Motor neuron (in vitro differentiated cells): ENCODE measurements at places on chromosomes 6 and 20. TPM values are rescaled to one million over a fixed set of nuclear protein-coding genes. Genes with fewer than 3 reads are reported as not detected.
A peak's percentile ranks its signal among the peaks of the same experiment; 100 is the strongest.

- no peak for ATAC-seq
Observed at GRCh38 chr6:158047127-158047518, 65.5 kb downstream of the SYNJ2 start.

SIRPB1 gene
- total RNA-seq = 0.05 and 0.31 TPM in 2 replicates

C20orf204 gene
- total RNA-seq = 2.4 and 2.7 TPM in 2 replicates

- ATAC-seq = no peak
Observed at GRCh38 chr20:42895020-42895419, 294.7 kb downstream of the PTPRT start.

TAGAP gene
- 0.14 and 0.19 TPM in 2 replicates for total RNA-seq

- no peak for ATAC-seq
Observed at GRCh38 chr6:143621876-143622605, 55.7 kb upstream of the PHACTR2 start.

DNA sequence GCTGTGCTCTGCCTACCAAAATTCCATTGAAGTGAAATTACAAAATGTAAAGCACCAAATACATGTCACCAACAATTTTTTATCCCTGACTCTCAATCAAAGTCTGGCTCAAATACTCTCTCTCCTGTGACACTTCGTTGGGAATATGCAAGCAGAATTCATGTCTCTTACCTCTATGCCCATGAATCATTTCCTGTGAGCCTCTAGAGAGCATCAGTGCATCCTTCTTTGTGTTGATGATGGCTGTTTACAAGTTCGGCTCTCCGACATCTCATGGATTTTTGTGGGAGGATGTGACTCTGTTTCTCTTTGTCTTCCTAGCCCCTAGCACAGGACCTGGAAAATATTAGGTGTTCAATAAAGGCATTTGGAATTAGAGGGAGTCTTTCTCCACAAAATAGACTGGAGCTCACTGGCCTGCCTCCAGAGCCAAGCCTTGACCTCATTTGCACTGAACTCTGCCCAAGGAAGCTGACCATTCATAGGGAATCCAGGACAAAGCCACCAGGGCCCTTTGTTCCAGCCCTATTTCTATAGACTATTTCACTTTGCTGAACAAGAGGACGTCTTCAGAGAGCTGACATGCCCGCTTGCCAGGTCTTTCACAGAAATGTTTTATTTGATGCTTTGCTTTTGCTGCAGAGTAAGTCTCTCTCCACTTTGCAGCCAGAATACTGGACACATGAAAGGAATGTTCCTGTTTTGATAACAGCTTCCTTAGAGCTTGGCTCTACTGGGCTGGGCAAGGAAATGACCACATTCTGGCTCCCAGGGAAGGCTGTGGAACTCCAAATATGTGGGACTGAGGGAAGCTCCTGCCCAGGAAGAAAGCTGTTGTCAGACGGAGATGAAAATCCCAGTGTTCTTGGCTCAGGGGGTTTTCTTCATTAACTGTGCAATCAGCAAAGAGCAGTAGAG lies 194.5 kb upstream of the CDYL start:
- peak; percentile 26 for ATAC-seq

DNA sequence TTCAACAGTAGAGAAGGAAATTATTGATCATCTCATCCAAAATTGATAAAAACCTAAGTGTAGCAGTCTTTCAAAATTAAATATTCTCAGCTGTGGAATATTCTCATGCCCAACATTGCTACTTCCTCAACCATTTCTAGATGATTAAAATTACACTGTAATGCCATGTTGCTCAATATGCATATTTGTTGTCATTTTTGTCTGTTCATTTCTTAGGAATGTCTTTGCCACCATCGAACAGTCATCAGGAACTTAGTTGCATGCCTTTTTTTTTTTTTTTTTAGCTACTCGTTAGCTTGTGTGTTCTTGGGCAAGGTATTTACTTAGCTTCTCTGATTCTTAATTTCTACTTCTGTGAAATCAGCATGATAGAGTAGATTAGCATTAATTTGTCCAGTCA lies 188.6 kb downstream of the DTNBP1 start:
- ATAC-seq = no peak

DNA sequence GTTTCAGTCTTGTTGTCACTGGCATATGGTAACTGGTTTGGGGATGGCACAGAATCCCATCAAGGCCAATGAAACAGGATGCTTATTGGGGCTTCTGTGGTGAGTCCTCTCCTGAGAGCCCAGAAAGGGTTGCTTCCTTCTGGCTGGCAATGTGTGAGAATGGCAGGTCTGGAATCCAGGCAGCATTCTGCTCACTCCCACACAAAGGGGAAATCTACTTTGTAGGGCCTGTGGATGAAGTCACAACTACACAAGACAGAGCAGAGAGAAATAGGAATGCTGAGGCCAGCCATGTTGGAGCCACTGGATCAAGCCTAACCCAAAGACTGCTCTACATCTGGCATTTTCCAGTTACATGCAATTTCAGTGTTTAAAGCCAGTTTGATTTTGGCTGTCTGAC lies 15.7 kb downstream of the PLAGL2 start:
- ATAC-seq = no peak

DNA sequence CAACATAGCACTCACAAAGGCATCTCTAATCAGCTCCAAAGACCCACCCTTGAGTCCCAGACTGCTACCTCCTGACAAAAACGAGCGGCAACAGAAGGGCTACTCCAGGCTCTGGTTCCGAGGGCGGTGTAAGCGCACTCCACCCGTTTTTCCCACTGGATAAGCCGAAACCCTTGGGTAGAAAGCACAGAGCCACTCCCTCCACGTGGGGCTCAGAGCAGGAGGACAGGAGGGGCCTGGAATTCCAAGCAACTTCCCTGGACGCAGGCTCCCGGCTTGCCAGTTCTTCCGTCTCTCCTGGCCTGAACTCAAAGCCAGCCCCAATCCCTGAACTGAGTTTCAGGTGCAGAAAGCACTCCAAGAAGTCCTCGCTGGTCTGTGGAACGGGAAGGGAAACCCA lies 7.4 kb downstream of the GMEB2 start:
- ATAC-seq = no peak

DNA sequence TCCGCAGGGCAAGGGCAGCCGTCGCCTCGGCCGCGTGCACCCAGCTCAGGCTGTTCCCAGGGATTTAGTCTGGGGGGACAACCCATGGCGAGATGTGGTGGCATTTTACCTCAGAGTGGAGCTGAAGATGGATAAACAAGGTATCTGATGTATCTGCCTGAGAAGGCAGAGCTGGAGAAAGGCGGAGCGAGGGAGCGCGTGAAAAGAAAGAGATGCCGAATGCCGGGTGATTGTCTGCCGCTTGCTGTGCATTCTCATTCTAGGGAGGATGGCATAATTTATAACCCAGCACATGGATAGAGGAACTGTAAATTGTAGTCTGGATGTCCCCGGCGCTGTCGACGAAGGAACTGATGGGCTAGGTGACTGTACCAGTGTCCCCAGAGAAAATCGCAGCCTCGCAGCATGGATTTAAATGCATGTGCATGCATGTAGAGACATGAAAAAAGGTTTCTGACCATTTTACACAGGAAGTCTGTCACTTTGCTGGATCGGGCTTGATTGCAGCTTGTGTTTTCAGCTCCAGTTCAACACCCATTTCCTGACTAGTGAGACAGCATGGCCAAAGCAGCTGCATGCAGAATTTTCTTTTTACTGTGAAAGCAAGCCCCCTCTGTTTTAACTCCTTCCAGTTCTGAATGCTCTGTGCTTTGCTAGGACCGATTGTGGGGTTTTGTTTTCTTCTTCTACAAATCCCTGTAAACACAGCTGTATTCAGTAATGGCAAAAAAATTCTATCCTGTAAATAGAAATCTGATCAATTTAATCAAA lies 149.7 kb downstream of the PRL start:
- no peak for ATAC-seq

ATAT1 gene
- 14.6 and 19.2 TPM in 2 replicates for total RNA-seq

- peak; percentile 58 for ATAC-seq
Observed at GRCh38 chr20:37229357-37229756, 32.3 kb downstream of the GHRH start.

DNA sequence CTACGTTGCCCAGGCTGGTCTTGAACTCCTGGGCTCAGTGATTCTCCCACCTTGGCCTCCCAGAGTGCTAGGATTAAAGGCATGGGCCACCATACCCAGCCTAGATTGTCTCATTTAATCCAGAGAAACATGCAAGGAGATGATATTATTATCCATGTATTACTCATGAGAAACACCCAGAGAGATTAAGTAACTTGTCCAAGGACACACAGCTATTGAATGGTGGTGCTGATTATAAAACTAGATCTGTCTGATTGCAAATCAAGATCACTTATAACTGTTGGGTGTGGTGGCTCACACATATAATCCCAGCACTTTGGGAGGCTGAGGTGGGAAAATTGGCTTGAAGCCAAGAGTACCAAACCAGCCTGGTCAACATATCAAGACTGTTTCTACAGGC lies 94.4 kb upstream of the ZNF217 start:
- ATAC-seq = no peak

GRCh38 chr6:168282985-168283685 lies 36.4 kb downstream of the DACT2 start:
- ATAC-seq = no peak

SNAI1 gene
- total RNA-seq = 3.0 and 4.0 TPM in 2 replicates

GRCh38 chr6:20706238-20706938 lies 172.1 kb downstream of the CDKAL1 start:
- ATAC-seq = peak; percentile 73

GRCh38 chr6:16704401-16705045 lies 56.7 kb downstream of the ATXN1 start:
- no peak for ATAC-seq

- no peak for ATAC-seq
Observed at GRCh38 chr20:3106185-3106584, 21.7 kb upstream of the AVP start.

TRIM40 gene
- 0.70 TPM in 1 of 2 replicates, not detected in the other for total RNA-seq

GRCh38 chr6:88251301-88251700 lies 85.2 kb upstream of the CNR1 start:
- ATAC-seq = no peak

DNA sequence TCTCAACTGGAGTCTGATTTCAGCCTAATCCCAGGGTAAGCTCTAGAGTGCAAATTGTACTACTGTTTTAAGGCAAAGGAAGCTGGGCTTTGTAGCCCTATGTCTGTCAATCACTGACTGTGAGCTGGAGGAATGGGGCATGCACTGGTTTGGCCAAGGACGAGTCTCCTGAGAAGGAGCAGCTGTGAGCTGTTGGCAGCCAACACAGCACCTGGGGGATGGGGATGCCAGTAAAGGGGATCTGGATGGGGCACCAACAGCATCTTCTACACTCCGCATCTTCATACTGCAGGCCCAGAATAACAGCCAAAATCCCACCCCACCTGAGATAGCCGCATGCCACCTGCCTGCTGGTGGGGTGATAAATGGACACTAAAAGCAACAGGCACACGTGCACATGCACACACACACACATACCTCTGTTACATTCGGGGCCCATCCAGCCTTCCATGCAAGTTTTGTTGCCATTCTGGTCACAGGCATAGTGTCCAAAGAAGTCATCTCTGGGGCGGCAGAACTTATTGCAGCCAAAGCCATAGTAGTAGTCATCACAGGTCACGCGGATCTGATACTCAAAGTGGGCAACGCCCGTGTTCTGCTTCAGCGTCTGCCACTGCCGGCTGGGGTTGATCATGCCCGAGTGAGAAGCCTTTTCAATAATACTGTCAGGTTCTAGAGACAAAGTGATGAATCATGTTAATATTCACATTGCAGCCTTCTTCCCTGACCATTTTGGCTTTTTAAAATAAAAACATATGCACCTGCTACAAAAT lies 15.6 kb downstream of the JAG1 start:
- no peak for ATAC-seq

SLC22A16 gene
- total RNA-seq = 0.56 and 1.1 TPM in 2 replicates

WRNIP1 gene
- total RNA-seq = 43.1 and 44.8 TPM in 2 replicates

DNA sequence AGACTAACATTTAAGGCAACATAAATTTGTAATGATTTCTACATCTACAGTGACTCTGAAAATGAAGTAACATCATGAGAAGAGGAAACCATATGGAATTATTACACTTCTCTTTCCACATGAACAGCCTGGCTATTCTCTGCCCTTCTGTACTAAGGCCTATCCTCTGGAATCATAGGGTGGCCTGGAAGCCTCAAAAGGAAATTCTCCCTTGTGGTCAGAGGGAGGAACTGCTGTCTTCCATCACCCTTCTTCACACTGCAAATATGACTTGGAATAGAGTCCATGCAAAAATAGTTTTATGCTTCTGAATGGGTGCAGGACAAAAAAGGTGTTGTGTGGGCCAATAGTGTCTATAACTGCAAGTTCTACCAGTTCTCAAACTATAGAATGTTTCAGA lies 44.6 kb upstream of the SH3BGRL2 start:
- ATAC-seq = no peak

RUNX2 gene
- 1.7 and 2.2 TPM in 2 replicates for total RNA-seq

DNA sequence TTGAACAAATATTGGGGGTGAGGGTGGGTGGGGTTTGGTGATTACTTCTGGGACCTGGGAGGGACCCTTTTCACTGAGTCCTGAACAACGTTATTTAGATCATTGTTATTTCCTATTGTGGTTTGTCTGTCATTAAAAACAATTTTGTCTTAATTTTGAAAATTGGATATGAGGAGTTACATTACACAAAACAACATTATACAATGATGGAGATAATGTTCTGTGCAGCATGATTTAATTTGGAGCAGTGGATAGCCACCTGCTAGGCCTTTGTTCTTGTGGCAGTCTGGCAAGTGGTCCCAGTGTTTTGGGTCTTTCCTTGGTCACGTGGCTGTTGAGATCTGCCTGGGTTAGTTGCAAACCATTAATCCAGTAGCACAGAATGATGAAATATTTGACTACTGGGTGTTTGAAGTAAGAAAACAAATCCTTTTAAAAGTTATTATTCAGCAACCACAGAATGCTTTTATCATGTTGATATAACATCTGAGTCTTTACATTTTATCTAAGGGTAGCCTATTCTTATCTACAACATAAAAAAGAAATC lies 172.8 kb downstream of the CDKAL1 start:
- no peak for ATAC-seq

DNA sequence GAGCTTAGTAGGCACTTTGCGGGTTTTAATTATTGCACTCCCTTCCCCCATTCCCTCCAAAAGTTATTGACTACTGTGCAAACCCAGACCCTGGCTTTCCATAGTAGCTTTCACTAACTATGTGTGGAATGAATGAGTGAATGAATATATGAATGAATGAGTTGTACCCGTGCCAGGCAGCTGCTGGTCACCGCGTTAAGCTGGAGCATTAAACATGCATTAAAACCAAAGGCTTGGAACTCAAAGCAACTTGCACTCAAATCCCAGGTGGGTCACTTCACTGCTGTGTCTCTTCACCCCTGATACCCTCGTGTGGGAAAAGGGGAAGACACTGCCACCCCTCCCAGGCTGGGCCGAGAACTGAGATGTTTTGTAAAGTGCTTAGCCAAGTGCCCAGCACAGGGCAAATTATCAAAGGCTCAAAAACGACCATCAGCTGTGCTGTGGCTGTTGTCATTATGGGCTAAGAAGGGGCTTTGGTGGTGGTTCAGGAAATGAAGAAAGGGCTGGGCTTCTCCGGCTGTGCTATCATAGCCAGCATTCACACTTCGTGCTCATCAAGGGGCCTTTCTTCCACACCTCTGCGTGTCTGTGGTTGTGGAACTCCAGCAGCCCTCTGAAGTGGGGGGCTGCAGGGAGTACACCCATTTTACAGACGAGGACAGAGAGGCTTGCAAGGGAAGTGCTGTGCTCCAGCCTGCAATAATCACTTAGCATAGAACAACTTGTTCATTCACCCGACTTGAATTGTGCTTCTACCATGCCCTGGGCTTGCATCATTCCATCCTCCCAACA lies 60.2 kb upstream of the STX16 start:
- no peak for ATAC-seq

FBXO9 gene
- 24.1 and 29.4 TPM in 2 replicates for total RNA-seq
